ENCODE measurements at places on chromosomes 12 and 14.
A peak's percentile ranks its signal among the peaks of the same experiment; 100 is the strongest.

GRCh38 chr14:56170028-56170427, 51.8 kb downstream of the PELI2 start:
- no peak for DNase-seq

DNA sequence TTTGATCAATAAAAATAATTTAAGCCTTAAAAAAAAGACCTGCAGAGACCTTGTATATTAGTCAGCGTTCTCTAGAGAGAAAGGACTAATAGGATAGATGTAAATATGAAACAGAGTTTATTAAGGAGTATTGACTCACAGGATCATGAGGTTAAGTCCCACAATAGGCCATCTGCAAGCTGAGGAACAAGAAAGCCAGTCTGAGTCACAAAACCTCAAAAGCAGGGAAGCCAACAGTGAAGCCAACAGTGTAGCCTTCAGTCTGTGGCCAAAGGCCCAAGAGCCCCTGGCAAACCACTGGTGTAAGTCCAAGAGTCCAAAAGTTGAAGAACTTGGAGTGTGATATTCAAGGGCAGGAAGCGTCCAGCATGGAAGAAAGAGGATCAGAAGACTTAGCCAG, 66.3 kb downstream of the TBX5 start:
- no peak for DNase-seq

DNA sequence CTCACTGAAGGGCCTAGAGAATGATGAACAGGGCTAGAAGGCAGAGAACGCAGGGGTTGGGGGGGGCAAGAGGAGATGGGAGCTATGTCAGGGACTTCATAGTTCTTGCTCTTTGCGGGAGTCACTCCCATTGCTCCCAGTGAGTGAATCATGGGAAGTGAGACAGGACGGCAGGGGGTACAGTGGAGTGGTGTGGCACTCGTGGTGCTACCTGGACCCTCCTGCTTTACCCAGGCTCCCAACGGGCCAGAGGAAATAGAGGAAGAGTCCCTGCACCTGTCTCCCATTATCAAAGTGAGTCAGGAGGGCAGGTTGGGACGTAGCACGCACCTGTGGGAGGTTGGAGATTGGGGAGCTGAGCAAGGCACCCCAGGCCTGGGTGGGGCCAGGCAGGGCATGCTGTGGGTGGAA, 1.3 kb upstream of the KRT8 start:
- no peak for DNase-seq

- DNase-seq, result peak; percentile 31
These were observed 552 bp downstream of the TAPBPL start for GRCh38 chr12:6452245-6452943.

DNA sequence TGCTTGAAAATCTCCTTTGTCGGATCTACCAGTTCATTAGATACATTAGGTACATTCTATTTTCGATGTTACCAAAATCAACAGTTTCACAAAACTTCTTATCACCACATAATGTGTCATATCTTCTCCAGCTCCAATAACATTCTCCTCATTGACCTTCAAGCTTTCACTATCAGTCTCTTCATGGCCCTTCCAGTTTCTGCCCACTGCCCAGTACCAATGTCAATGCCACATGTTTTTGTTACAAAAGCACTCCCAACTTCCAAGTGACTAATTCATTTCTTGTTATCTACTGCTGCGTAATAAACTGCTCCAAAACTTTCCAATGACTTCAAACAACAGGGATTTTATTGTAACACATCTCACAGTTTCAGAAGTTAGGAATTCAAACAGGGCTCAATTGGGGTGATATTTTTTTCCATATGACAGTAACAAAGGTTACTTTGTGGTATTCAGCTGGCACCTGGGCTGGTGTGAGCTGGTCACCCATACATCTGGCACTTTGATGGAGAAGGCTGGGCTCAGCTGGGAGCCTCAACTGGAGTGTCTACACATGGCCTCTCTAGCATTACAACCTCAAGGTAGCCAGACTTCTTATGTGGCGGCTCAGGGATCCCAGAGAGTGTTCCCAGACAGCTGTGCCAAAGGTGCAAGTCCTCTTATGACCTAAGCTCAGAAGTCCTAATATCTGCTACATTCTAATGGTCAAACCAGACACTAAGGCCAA, 6.1 kb downstream of the OR5AU1 start:
- no peak for DNase-seq

GRCh38 chr14:84025106-84026012, 1504.6 kb upstream of the FLRT2 start:
- DNase-seq, result no peak

DNA sequence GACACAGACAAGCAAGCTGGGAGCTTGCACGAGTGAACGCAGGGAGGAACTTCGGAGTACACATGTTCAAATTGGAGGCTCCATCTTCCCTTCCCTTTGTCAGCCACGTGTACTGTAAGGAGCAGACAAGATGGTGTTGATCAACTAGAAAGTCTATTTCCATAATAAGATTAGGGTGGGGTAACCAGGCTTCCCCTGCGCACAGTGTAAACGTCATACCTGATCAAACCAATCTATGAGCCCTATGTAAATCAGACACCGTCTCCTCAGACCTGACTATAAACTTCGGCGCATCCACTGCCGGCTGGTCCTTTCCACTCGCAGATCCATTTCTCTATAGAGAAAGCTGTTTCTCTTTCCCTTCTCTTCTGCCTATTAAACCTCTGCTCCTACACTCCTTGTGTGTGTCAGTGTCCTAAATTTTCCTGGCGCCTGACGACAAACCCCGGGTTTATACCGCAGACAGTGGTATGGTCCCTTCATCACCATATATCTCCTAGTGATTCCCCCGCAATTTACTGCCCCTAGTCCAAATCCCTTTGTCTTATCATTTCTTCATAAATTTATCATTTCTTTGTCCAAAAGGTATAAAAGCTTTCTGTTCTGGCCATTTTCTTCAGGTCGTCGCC, 7.5 kb upstream of the ETFBKMT start:
- DNase-seq, result no peak

- DNase-seq, result peak; percentile 30
These were observed 19.5 kb downstream of the PSMC1 start for GRCh38 chr14:90275820-90276219.

GRCh38 chr14:22180045-22180444, 409.0 kb downstream of the DAD1 start:
- DNase-seq, result no peak

DNA sequence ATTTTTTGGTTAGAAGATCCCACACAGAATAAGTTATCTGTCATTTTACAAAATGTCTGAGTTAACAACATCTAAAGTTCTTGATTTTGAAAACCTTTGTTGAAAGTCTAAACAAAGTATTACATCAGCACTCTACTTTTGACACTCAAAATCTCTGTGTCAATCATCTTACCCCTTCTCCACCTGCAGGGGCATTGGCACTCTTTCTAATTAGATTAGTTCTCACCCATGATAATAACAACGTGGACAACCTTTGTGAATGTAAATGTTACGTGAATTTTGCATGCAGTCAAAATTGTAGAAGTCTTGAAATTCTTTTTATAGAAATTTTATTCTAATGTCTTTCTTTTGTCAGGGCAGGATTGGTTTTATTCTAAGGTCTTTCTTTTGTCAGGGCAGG, 33.5 kb upstream of the PPFIA2 start:
- DNase-seq, result no peak

DNA sequence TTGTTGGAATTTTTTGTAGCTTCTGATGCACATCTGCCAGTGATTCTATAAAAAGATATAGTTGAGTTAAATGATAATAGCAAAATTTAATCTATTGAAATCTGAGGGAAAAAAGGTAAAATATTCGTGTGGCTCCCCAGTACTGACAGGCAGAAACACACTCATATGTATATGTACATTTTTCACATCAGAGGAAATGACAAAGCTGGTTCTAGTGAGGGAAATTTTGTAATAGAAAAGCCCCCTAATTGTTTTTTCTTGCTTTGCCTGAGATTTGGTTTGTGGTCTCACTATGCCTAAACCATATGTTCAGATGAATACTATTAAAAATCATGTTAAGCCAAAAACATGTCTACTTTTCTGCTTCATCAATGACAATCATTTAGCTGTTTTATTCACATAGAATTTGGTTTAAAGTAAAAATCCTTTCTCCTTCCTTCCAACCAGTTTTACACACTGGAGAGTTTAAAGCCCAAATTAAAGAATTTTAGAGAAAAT, 203.5 kb downstream of the ANO6 start:
- no peak for DNase-seq

DNA sequence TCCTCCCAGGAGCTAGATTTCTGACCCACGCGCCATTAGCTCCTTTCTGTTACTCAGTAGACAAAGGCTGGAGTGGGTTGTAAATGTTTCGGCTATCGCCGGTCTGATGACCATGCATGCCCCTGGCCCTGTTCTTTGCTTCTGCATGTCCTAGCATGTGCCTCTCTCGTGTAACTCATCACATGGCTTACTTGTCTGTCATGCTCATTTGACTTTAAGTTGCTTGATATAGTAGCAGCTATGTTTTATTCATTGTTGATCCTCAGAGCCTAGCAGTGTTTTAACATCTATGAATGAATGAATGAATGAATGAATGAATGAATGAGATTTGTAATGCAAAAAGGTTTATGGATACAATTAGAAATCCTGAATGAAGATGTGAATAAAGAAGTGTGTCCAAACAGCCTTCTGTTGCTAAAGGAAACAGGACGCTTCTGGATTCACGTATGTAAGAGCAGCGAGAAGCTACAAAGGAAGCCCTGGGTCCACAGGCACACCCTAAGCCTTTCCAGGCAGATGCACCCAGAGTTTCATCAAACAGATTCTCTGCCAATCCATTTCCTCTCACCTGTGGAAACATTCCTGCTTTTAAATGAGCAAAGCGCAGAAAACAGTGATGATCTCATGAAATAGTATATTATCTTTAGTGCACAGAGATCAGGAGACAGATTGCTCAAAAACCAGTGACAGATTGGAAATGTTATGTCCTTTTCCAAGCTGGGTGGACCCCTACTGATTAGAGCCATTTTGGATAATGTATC, 3.4 kb downstream of the GSG1 start:
- no peak for DNase-seq
